ENCODE measurements at places on chromosomes 4 and X.
A peak's percentile ranks its signal among the peaks of the same experiment; 100 is the strongest.

DNA sequence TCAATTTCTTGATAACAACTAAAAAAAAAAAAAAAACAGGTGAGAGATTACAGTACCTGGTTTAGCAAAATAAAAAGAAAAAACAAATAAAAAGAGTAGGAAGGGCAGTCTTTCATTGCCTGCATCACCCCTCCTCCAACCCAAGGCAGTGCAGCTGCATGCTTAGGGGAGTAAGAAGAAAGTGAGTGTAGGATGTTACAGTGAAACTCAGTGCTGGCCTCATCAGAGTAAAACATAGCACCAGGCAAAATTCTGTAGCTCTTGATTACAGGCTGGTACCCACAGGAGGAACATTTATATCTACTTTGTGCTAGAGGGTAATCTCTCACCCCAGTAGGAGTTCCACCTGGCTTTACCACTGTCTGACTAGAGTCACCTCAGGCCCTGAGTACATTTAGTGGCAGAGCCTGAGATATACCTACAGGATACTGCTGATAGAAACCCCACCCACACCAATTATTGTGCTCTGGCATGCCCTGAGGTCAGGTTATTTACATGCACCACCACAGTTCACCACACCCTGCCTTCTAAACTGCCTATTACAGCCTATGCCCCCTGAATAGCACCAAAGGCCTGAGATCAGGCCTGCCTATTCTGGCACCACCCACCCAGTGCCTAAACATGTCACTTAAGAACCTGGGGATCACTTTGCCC is 241.6 kb downstream of the PAPSS1 start:
- DNase-seq: no peak

DNA sequence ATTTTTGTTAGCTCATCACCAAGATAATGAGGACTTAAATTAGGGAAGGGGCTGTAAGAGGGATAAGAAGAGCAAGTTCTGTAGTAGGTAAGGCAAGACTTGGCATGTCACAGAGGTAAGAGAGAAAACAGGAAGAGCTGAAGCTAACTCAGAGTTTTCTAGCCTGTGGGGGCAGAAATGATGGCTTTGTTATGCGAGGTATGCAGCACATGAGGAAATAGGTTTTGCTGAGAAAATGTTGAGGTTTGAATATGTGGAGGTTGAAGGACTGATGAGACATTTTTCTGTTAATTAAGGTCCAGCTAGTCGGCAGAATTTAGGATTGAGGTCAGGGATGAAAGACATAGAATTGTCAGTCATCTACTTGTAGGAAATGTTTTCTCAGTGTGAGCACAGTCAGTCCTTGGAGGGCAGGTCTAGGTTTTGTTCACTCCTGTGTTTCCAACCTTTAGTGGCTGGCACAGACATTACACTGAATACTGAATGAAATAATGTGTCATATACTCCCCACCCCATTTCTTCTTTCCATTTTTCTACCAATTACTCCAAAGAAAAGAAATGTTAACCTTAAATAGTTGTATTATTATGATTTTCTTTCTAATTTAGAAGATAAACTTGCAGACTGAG is 154.0 kb upstream of the AADAT start:
- no peak for DNase-seq

- no peak for DNase-seq
Observed at GRCh38 chr4:169811476-169811875, 53.7 kb upstream of the HPF1 start.

GRCh38 chrX:9856588-9856987 is 70.4 kb downstream of the SHROOM2 start:
- DNase-seq: no peak

DNA sequence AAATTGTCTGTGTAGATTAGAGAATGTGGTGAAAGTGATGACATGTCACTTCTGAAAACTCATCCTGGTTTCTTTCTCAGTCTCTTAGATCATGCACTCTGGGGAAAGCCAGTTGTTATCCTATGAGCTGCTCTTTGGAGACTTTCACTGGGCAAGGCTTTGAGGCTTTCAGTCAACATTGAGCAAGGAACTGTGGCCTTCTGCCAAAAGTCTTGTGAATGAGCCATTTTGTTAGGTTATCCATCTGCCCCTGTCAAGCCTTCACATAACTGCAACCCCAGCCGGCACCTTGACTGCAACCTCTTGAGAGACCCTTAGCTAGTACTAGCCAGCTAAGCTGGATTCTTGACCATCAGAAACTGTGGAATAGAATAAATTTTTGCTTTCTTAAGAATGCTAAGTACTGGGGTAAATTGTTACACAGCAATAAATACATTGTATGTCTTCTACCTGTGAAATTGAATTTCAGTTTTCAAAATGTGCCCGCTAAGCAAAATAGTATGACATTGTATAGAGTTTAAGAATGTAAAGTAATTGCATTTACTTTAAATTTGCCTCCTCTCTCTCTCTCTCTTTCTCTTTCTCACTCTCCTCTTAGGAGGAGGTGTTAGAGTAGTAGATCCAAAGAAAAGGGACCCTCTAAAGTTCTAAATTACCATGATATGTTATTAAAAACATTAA is 1273.0 kb downstream of the RAPGEF2 start:
- no peak for DNase-seq

DNA sequence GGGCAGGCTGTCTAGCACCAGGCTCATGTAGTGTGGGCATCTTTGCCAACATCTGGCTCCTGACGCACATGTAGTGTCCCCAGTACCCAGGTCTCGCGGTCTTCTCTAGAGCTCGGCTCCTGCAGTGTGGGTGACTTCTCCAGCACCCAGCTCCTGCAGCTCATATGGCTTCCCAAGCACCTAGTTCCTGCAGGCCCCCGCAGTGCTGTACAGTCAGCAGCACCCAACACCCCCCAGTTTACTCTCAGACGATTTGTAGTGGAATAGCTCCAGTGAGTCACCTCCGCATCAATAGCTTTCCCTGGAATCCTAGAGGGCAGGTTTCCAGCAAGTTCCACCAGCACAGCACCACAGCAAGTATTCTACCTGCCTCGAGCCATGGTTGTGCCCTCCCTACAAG is 30.9 kb downstream of the ZNF41 start:
- DNase-seq: no peak

DNA sequence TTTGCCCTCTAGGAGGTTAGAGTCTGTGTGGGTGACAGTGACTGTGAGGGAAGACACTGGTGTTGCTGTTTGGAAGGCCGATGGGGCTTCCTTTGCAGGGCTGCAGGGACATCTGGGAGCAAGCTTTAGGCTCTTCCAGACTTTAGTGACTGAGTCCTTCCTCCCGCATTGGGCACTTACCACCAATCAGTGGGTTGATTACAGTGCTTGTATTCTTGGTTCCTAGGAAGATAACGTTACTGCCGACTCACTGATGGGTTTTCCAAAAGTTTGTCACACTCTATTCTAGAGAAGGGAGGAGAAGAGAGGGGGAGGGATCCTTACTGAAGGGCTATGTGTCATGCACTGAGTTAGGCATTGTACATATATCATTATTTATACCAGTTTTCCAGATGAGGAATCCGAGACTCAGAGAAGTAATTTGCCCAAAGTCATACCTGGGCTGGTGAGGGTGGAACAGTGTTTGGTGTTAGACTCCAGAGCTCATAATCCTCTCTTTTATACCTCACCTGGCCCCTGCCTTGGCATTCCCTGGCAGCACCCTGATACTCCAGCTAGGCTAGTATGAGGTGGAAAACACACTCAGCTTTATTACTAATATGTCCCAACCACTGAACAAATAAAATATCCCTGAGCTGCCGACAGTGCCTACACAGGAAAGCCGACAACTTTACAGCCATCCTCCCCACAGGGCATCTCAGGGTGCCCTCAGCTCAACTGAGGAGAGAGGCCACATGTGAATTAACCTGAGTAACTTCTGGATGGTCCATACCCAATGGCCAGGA is 3.8 kb downstream of the CHST7 start:
- no peak for DNase-seq

GRCh38 chr4:156378033-156378665 is 424.5 kb upstream of the CTSO start:
- no peak for DNase-seq

GRCh38 chr4:1030559-1030958 is 19.1 kb downstream of the FGFRL1 start:
- no peak for DNase-seq

DNA sequence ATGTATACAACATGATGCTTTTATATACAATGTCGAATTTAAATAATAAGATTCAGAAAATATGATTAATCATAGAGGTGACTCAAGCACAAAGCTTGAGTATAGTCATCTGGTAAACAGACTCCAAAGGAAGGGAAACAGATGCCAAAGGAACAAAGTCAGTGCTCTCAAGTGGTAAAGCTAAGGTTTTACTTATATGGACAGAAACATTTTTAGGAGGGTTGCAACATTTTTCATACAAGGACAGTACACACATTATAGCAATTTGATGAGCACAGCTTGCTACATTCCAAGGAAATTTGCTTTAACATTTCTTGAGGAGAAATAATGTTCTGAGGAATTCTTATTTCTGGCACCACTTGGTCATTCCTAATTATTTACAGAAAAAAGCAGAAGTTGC is 333.4 kb upstream of the AADAT start:
- no peak for DNase-seq

DNA sequence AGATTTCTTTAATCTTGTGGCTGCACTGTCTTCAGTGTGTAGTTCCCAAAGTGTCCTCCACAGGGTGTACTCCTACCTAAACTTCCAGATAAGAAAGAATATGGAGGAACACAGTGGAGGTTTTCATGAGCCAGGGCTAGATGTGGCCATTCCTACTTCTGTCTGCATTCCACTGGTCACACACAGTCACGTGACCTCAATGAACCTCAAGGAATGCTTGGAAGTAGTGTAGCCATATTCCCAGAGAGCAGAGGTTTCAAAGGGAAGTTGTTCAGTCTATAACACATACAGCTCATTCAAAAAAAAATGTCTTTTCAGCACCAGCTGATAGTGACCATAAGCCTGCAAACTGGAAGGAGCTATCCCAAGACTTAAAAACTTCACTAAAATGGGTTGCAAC is 53.6 kb downstream of the ASB9 start:
- no peak for DNase-seq

GRCh38 chr4:163566257-163566796 is 71.8 kb downstream of the TMA16 start:
- DNase-seq: no peak

DNA sequence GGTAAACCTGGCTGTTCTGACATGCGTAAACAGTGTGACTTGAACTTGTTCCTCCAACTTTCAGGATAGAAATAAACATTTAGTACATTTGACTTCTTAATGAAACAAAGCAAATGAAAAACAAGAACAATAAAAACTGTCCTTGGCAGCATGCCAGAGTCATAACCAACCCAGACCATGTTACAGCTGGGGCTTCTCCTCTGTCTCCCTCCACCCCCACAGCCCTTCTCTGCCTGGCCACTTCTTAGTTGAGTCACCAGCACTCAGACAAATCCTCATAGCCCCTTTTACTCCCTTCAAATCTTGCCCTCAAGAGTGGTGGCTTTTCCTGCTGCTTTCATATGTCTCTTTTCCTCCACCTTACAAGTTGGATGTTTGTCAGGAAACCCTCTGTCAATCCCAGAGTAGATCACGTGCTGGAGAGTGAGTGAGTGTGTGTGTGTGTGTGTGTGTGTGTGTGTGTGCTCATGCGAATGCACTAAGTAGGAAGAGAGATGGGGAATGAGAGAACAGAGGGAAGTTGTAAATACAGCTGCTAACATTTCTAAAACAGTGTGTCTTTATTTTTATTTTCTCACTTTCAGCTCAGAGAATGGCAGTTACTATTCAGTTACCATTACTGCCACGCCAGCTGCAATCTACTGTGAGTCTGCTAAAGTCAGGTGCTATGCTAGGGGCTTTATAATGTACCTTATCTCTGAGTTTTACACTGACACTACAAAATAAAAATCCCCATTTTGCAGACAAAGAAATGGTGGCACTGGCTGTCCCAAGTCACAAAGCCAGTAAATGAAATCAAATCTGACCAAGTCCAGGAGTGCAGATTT is 15.0 kb downstream of the SCARB2 start:
- peak; percentile 26 for DNase-seq

GRCh38 chr4:21554066-21554465 is 394.5 kb downstream of the KCNIP4 start:
- DNase-seq: no peak

DNA sequence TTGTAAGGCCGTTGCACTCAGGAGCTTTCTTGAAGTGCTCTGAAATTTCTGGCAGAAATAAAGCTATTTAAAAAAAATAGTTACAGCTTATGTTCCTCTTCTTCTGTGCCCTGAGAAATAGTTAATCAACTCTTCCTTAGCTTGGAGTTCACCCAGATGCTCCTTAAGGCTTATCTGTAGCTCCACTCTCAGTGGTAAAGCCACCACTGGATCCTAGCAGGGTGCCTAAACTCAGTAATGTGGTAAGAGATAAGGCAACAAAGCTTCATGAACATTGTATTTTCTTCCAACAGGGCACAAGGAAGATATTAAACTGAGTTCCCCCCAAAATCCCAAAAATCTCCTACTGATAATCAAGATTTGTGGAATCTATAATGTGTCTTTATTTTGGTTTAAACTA is 299.5 kb downstream of the MAPK10 start:
- no peak for DNase-seq

DNA sequence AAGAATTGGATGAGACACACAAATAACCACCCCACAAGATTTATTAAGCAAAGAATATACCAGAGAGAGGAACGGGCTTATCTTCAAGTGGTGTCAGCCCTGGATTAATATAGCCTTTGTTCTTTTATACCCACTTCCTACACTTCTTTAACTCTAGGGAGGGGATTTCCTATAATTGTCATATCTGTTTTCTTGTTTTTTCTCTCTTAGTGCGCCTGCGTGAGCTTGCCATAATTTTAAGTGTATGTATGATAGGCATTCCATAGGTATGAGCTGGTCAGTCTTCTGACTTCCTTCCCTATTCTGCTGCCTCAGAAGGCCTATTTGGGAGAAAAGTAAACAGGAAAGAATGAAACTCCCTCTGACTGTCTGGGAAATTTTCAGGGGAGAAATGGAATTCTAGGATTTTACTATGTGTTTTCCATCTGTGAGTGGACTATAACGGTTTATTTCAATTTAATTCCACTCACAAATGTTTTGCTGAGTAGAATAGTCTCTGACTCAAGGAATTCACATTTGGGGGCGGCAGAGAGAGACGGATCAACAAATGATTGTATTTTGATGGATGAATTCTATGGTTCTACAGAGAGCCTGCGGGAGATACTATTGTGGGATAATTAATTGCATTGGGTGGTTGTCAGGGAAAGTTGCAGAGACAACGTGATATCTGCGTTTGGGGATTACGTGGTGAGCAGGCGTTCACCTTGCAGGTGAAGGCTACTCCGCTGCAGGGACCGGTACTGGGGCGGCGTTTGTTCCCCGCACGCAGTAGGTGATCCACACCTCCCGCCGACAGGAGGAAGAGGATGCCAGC is 626 bp upstream of the CEP135 start:
- peak; percentile 76 for DNase-seq

GRCh38 chr4:165190591-165191347 is 16.6 kb upstream of the KLHL2 start:
- no peak for DNase-seq

Measured in CD4-positive, alpha-beta T cell treated with Interleukin-12 subunit alpha and Interleukin-12 subunit beta, for 1 hour (primary cell).